ENCODE measurements at places on chromosomes 5 and 9.

- DNase-seq: no peak
These were observed 15.3 kb upstream of the KLF4 start for GRCh38 chr9:107504585-107505455.

DNA sequence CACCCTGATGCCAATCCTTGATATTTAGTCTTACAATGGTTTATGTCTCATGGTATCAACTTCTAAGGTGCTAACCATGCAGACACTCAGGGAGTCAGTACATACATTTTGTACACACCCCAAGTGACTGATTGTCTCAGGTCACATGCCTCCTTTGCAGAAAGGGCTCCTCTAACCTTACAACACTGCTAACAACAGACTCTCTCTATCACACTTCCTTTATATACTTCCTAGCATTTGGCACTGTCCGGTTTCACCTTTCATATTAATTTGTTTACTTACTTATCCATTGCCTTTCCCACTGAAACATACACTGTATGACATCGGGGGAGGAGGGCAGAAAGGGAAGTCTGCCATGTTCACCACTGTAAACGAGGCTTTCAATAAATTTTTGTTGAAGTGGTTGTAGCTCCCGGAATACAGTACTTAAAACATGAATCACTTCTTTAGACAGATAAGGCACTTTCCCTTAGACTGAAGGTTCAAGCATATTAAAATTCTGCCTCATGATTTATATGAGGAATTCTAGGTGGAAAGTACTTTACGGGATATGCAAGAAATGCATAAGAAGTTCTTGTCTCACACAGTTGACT is 20.6 kb downstream of the EMB start:
- no peak for DNase-seq

DNA sequence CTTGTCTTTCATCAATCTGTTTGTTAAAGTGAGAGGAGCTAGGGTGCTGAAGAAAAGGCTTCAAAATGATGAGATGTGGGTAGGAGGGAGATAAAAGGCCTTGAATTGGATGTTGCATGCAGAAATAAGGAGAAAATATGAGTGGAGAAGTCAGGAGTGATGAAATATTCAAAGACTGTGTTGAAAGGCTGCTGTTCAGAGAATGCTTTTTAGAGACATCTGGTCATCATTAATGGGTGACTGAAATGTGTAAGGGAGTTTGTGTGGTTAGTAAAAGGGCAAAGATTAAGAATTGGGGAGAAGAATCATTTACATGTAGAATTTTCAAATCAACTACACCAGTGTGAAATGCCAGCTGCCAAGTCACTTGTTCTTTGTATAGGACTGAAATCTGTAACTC is 383.9 kb downstream of the MAT2B start:
- no peak for DNase-seq

- DNase-seq: no peak
These were observed 308.8 kb downstream of the EFNA5 start for GRCh38 chr5:107361945-107362344.

DNA sequence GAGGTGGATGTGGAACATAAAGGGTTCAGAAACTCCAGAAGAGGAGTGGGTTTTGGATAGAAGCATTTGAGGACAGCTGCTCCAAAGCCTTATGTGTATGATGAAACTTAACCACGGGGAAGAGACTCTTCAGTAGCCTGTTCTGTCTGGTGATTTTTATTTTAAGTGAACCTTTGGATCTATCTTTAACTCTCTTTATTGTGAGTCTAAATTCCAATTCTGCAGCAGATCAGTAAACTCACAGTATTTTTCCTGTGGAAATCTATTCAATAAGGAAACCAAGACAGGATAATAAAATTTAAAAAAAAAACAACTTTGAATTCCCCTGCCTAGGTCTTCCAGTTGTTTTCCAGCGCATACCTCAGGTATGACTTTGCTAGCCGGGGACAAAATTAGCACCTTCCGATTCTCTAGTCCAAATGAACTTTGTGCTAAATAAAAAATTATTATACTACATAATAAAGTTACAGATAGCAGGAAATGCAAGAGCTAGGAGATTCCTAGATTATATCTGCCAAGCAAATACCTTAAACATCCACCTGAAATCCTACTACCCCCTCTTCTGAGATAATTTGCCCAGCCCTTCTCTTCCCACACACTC is 101.9 kb downstream of the NLN start:
- no peak for DNase-seq

DNA sequence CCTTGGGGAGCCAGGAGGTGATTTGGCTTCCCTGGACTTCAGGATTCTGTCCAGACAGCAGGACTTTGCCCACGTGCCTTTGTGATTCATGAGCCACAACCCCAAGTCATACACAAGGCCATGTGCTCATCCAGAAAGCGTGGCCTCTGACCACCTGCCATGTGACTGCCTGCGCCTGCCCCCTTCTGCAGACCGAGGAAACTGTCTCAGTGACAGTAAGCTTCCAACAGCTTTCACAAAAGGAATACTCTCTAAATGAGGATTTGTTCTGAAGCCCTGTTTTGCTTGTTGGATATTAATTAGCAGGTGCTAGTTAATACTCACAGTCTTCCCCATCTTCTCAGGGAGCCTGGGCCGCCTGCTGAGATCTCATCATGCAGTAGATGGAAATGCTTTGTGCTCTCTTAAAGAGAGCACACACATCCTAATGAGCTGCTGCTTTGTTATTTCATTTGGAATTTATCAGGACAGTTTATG is 36.9 kb upstream of the ANGPTL2 start:
- DNase-seq: no peak

DNA sequence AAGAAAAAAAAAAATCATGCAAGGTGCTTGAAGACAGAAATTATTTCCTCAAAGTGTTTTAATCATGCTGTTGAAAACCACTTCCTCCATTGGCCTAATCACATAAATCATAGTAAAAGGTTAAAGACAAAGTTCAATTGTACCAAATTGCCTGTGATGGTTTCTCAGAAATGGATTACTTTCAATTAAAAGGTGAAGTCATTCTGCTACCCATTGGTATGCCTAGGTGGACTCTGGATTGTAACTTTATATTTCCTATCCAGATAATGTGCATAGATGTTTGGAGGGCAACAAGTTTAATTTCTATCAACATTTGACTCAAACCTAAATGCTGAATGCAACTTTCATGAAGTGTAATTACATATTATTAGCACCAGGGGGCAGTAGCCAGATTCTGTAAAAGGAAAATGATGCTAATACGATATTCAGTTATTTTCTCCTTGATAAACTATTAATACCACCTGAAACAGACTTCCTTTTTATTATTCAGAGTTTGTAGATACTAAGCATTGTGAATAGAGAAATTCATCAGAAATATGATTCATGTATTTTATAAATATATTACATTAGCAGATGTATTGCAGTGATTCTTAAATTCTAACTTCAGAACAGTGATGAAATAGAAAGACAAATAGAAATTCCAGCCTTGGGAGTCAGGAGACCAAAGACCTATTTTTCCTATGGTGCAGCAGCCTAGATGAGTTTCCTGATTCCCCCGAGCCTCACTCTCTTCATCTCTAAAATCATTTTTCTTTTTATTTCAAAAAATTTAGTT is 148.2 kb downstream of the CAAP1 start:
- no peak for DNase-seq

DNA sequence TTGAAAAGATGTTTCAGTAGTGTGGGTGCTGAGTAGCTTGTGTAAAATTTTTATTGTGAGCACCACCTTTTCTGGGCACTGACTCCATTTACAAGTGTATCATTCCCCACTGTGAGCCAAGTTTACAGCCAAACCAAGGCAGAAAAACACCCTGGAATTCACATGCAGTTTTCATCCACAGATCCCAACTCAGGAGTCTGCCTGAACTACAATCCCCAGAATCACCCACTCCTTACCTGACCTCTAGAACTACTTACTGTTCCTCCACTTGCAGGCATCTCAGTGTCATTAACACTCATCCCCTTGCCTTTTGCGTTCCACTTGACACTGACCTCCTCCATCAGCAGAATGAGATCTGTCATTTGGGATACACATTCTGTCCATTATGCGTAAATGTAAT is 2042.6 kb upstream of the CDH6 start:
- DNase-seq: no peak

GRCh38 chr5:68445257-68446069 is 229.9 kb downstream of the PIK3R1 start:
- no peak for DNase-seq

Measured in activated naive CD4-positive, alpha-beta T cell treated with Interleukin-2 at 50 U/mL for 16 hours (primary cell).